ENCODE measurements at places on chromosomes 16 and 17. TPM values are rescaled to one million over a fixed set of nuclear protein-coding genes. Genes with fewer than 3 reads are reported as not detected.
A peak's percentile ranks its signal among the peaks of the same experiment; 100 is the strongest.

GRCh38 chr16:90031931-90032673 lies 12.8 kb upstream of the DBNDD1 start:
- DNase-seq: no peak

DNA sequence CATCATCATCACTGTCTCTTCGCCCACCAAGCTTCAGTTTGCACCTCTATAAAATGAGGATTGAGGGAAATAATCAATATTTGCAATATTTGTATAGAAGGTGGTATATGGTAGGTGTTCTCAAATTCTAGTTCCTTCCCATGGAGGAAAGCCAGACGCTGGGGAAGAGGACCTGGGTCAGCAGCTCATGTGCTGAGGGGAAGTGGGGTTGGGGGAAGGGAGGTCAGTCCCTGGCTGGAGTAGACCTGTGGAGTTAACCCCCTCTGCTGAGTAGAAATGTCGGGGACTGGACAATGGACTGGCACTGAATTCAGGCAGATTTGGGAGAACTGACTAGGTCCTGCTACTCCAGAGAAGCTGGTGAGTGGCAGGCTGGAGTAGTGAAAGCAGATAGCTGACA lies 12.8 kb upstream of the ITGB3 start:
- DNase-seq: no peak

DNA sequence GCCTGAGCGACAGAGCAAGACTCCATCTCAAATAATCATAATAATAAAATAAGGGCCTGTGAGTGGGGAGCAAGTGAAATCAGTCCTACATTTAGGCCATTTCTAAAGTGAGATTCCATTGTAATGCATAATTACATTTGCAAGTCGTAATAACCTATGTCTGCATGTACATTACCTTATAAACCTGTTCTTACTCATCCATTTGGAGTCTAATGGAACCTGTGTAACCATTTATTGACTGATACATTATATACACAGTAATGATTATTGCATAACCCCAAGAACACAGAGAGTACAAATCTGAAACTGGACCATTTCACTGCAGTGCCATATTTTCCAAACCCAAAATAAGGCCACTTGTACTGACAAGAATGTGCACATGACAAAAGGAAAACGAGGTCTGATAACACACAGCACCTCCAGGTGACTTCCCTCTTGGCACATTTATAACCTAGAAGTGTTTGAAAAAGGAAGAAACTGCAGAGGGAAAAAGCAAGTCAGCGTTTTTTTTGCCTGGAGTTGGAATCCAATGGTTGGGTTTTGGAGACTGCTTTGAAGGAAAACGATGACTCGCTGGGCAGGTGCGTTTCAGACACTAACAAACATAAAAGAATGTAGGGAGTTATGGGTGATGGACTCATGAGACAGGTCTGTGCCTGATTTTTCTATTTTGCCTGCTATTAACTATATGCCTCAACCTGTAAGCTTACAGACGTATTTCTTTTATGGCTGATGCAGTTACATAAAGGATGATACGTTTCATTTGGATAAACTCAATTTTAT lies 63.6 kb upstream of the KIFC3 start:
- no peak for DNase-seq

GRCh38 chr16:2009164-2009711 lies 383 bp downstream of the ZNF598 start:
- DNase-seq: no peak

- DNase-seq: no peak
Observed at GRCh38 chr16:57479976-57480753, 6.1 kb downstream of the DOK4 start.

- DNase-seq: no peak
Observed at GRCh38 chr17:56602292-56603130, 9.0 kb downstream of the NOG start.

DNA sequence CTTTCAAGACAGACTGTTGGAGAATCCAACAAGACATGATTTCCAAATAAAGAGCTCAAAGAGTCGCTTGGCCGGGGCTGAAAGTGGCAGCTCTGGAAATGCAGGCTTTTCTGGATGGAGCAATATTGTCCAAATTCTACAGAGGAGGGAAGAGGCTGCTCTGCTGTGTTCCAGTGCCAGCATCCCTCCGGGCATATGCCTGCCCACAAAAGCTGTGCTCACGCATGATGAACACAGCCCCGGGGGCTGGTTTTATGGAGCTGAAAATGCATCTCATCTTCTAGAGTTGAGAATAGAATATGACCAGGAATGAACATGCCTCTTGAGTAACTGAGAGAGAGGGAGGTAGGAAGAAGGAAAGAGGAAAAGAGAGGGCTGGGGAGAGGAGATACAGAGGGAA lies 74.7 kb upstream of the TOX3 start:
- DNase-seq: no peak

- peak; percentile 65 for DNase-seq
Observed at GRCh38 chr16:80993307-80993706, 13.4 kb downstream of the CMC2 start.

- no peak for DNase-seq
Observed at GRCh38 chr17:45170280-45170930, 8.7 kb downstream of the HEXIM2 start.

GRCh38 chr17:61296058-61296457 lies 103.6 kb upstream of the TBX2 start:
- no peak for DNase-seq

GRCh38 chr17:17080181-17080631 lies 37.9 kb downstream of the MPRIP start:
- DNase-seq: no peak

GRCh38 chr17:30219833-30220232 lies 15.7 kb downstream of the SLC6A4 start:
- DNase-seq: no peak

- no peak for DNase-seq
Observed at GRCh38 chr17:8695241-8695640, 49.4 kb downstream of the CCDC42 start.

DNA sequence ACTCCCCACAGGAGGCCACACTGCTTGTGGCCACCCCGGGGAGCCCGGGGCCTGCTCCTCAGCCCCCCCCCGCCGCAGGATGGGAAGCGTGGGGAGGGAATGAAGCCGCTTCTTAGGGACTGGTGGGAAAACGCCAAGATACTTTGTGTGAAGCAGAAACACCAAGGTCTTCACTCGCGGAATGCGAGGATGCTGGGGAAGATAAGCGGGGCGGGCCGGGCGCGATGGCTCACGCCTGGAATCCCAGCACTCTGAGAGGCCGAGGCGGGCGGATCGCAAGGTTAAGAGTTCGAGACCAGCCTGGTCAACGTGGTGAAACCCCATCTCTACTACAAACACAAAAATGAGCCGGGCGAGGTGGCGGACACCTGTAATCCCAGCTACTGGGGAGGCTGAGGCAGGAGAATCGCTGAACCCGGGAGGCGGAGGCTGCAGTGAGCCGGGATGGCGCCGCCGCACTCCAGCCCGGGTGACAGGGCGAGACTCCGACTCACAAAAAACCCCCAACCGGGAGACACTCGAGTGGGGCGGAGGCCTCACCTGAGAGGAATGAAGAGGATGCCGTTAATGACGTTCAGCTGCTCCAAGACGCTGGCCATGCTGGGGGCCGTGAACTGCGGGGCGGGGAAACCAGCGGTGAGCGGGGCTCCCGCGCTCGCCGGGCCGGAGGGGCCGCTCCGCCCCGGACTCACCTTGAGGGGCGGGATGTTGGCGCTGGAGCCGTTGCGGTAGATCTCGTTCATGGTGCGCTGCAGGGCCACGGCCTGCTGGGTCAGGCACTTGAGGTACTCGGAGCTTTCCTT lies 20.3 kb downstream of the CLUH start:
- DNase-seq: no peak

DNA sequence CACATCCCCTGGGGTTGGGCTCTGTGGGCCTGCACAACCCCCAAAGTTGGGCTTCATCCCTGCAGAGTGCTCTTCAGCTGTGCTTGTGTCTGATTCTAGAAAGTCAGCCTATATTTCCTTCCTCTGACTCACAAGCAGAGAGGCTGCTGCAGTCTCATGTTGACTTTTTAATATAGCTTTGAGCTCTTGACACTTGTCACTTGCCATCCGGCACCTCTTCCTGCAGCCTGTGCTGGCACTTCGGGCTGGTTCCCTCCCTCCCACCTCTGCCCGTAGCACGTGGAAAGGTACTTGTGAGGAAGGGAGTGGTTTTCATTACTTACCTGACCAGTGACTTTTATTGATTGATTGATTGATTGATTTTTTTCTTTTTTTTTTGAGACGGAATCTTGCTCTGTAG lies 19.0 kb upstream of the JPT2 start:
- DNase-seq: no peak

- no peak for DNase-seq
Observed at GRCh38 chr16:30115238-30115637, 1.9 kb upstream of the GDPD3 start.

DNA sequence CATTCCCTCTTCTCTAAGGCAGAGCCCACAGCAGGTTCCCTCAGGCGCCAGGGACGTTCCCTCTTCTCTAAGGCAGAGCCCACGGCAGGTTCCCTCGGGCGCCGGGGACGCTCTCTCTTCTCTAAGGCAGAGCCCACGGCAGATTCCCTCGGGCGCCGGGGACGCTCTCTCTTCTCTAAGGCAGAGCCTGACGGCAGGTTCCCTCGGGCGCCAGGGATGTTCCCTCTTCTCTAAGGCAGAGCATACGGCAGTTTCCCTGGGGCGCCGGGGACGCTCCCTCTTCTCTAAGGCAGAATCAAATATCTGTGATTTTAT lies 24.3 kb downstream of the ACSF3 start:
- no peak for DNase-seq

DNA sequence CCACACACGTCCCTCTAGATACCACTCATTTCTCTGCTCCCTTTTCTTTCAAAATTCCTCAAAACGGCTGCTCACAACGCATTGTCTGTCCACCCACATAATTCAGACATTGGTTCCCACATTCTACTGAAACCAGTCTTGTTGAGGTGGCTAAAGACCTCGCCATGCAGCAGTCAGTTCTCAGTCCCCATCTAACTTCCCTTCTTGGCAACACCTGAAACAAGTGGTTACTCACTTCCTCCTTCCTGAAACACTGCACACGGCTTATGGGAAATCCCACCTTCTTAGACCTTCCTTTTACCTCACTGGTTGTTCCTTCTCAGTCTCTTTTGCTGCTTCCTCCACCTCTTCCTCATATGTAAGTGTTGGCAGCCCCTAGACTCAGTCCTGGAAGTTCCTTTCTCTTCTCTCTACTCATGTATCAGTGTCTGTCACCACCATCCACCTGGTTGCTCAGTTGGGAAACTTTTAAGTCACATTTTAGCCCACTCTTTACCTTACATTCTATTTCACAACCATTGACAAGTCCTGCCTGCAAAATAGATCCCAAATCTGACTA lies 277.1 kb downstream of the CEP112 start:
- DNase-seq: no peak

- no peak for DNase-seq
Observed at GRCh38 chr17:73609758-73610157, 34.5 kb downstream of the SDK2 start.

DNA sequence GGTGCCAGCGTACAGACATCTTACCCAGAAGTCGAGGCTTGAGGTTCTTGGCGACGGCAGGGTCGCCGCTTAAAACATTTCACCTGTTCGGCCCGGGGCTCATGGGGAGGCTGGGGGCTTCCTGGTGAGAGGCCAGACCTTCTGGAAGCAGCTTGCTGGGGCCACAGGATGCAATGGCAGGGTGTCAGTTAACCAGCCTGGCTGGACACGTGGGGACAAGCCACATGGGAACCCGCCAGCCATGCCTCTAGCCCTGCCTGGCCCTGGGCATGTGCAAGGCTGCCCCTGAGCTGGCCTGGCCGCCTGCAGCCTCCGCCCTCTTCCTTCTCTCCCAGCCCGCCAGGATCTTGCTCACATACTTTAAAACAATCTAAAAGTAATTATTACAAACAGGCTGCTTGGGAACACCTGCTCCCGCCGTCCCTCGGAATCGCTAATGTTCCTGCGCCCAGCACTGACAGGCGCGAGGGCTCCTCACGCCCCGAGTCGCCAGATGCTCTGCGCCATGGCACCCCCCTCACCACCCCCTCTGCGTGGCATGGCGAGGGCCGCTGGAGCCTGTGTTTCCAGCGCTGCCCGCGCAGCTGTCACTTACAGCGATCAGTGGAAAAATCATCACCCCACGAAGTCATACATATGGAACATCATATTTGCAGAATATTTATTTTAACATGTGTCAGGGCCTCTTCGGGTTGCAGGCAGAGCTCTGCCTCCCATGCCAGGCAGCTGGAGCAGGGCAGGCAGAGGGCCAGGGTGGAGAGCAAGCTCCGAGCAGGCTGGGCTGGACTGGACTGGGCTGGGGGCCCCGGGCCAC lies 188.7 kb upstream of the GSE1 start:
- no peak for DNase-seq

- DNase-seq: no peak
Observed at GRCh38 chr16:77514500-77515220, 79.8 kb upstream of the ADAMTS18 start.

GRCh38 chr17:14699574-14700185 lies 398.8 kb downstream of the HS3ST3B1 start:
- DNase-seq: no peak

GRCh38 chr17:77365584-77366186 lies 224.9 kb downstream of the SEC14L1 start:
- DNase-seq: peak; percentile 74

DNA sequence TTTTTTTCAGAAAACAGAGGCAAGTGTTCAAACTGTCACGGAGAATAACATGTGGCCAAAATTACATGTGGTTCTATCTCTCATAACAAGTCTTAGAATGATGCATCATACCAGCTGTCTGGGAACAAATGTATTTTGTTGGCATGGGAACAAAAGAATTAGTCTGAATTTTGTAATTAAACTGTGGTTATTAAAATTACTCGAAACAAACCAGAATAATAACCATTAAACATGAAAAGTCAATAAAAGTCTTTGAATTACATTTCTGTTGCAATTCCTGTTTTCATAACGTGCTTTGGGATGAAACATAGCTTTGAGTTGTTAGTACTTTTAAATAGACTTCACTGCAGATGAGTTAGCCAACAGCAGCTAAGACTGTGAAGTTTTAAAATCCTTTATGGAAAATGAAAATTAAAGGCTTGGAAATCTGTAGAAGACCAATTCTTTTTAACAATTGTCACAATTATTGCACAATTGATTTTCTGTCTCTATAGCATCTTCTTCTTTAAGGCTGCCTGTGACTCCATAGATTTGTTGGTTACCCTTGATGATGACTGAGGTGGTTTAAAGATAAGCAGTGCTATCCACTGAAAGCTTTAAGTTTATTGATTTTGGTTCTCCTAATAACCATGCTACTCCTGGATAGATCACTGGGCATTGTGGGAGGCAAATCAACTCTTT lies 117.9 kb upstream of the AXIN2 start:
- no peak for DNase-seq

- DNase-seq: no peak
Observed at GRCh38 chr17:82375359-82376041, 3.9 kb downstream of the UTS2R start.

Gene MYO15A
- total RNA-seq: 0.21 TPM

Gene PRR29
- 0.55 TPM for total RNA-seq

Gene AOC3
- total RNA-seq: 0.55 TPM

Gene CALB2
- 5.0 TPM for total RNA-seq

Gene PRSS21
- 0.29 TPM for total RNA-seq

Gene ABCC11
- not detected for total RNA-seq

Gene UTS2R
- not detected for total RNA-seq

Gene C17orf78
- not detected for total RNA-seq

Gene CDR2L
- 51.9 TPM for total RNA-seq

Gene CA5A
- total RNA-seq: not detected

Gene NACA2
- not detected for total RNA-seq

Gene AANAT
- not detected for total RNA-seq

Gene SPATA22
- not detected for total RNA-seq

Gene USP31
- total RNA-seq: 15.1 TPM
